Activated naive CD4-positive, alpha-beta T cell treated with Interleukin-2 at 50 U/mL for 16 hours (primary cell): ENCODE measurements at places on chromosomes 1 and 21.
A peak's percentile ranks its signal among the peaks of the same experiment; 100 is the strongest.

GRCh38 chr1:154325583-154326545 lies 539 bp downstream of the ATP8B2 start:
- peak; percentile 54 for DNase-seq

DNA sequence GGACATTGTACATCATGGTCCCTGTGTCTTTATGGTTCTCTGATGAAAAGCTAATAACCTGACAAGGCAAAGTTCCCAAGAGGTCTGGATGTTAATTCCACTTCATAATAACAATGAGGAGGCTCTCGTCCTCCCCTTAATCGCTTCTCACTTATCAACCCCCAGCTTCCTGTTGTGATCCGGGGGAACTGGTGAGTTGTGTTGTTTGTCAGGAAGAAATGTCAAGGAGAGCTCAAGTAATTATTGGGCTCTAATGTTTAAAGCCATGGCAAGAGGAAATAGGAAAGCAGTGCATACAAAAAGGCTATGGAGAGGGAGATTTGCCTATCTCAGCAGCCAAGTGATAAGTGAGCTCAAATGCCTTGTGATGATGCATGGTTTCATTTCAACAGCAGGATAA lies 42.8 kb upstream of the RASAL2 start:
- DNase-seq, result no peak

DNA sequence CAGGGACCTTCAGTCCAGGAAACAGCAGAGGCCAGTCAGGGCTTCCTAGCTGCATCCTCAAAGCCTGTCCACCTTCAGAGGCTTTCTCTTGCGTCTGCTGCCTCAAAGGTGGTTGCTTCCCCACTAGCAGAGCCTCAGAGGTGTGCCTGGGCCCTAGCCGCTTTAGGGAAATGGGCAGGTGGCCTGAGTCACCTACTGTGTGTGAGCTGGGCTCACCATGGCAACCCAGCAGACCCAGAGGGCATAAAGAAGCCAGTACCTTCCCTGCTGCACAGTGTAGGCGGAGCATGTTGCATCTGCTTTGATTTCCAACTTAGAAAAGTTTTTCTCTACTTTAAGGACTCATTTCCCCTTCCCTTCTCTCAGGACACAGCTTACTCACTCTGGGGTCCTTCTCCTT lies 12.5 kb downstream of the SLC9A1 start:
- no peak for DNase-seq

- DNase-seq, result no peak
Measured at GRCh38 chr1:184035719-184036516, 1.6 kb downstream of the COLGALT2 start.

DNA sequence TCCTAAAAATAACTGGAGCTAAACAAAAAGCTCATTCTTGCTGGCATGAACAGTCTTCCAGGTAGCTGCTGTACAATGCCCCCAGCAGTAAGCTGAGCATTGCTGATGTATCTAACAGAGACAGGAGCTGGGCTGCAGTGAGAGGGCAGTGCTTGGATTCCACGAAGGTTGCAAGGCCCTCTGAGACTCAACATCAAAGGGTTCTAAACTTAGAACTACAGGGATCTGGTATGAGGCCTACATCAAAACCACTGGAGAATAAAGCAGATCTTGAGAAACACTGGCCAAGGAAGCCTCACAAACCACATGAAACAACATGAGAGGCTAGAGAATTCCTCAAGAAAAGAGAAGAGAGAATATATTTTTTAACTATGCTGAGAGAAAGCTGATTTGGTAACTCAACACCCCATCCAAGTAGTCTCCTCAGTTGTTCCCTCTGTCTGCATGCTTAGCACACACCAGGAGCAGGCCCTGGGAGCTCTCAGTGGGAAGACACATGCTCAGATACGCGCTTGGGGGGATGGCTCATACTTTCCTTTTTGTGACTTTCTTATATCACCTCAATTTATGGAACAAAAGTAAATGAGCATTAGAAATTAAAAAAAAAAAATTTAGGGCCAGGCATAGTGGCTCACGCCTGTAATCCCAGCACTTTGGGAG lies 27.7 kb downstream of the DSTYK start:
- no peak for DNase-seq

DNA sequence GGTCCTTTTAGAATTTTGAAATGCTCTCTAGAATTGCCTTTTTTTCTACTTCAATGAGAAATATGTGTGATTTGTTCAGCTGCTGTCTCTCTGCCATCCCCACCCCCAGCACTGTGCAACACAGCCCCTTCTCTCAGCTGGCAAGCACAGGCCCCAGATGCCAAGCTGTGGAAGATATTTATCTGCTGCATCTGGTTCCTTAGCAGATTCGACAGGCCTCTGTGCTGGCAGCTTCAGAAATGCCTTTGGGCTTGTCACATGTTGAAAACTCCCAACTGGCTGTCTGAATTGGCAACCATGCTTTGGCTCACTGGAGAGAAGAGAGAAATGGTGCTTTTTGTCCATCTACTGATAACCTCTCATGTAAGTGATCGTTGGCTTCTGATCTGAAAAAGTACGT lies 206.7 kb upstream of the C1orf87 start:
- no peak for DNase-seq
